ENCODE measurements at places on chromosomes 1 and 21.
A peak's percentile ranks its signal among the peaks of the same experiment; 100 is the strongest.

DNA sequence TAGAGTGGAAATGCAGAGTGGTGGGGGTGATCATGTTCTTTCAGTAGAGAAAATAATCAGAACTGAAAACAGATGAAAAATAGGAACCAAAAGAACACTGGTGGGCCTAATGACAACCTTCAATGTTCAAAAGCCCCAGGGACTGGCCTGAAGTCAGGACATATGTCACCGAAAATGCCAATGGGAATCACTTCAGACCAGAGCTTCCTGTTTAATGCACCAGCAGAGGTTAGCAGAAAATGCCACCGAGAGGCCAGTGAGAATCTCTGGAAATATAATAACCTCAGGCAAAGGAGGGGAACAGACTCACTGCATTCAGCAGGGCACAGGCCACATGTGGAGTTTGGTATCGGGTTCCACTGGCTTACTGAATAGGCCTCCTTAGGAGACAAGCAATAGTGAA is 15.9 kb upstream of the CD58 start:
- DNase-seq, result no peak

- no peak for DNase-seq
These were observed 1.8 kb upstream of the PRXL2B start for GRCh38 chr1:2584686-2585317.

DNA sequence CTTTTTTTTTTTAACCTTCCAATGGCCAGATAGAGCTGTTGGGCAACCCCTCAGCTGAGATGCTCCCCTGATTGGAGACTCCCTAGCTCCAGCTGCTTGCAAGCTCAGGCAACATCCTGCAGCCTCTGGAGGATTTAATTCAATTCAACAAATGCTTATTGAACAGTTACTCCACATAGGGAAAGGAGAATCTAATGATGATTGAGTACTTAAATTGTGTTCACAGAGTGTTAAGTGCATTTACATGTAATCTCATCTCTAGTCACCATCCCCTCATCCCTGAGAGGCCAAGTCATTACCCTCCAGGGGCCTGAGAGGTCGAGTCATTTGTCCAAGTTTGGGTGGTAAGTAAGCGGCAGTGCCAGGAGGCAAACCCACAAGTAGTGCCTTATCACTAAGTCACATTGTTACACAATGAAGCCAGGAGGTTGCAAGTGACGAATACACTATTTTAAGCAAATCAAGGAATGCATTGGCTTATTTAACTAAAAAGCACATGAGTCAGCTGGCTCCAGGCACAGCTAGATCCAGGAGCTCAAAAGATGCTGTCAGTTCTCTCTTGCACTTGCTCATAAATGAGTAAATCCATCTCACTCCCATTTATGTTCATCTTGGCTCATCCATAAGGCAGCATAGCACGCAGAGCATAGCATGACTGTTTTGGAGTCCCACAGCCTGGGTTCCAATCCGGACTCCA is 64.3 kb downstream of the OPTC start:
- no peak for DNase-seq

GRCh38 chr1:76729142-76729541 is 138.1 kb upstream of the ST6GALNAC5 start:
- no peak for DNase-seq

- DNase-seq, result no peak
These were observed 10.1 kb upstream of the GUCA2B start for GRCh38 chr1:42142894-42143675.

DNA sequence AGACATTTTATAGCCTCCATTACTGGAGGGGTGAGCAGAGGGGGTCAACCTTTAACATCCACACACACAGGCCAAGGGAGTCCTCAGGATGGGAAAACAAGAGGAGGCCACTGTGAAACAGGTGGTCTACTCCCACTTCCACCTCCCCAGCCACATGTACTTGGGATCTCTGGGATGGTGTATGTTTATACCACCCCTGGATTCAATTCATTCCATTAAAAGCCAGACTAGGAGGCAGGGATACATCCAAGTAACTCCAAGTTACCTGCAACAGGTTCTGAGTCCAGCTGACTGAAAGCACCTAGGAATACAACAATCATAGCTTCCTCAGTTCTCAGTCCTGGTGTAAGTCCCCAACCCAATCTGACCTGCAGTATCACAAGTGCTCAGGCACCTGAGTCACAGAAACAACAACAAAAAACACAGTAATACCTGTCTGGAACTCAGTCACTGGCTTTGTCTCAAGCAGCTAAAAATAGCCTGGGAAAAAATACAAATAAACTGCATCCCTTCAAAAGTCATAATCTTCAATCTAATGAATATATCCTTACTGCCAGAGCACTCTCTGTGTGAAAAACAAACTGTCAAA is 9.8 kb downstream of the ERI3 start:
- DNase-seq, result no peak

GRCh38 chr1:18606443-18607288 is 24.0 kb upstream of the PAX7 start:
- DNase-seq, result no peak

DNA sequence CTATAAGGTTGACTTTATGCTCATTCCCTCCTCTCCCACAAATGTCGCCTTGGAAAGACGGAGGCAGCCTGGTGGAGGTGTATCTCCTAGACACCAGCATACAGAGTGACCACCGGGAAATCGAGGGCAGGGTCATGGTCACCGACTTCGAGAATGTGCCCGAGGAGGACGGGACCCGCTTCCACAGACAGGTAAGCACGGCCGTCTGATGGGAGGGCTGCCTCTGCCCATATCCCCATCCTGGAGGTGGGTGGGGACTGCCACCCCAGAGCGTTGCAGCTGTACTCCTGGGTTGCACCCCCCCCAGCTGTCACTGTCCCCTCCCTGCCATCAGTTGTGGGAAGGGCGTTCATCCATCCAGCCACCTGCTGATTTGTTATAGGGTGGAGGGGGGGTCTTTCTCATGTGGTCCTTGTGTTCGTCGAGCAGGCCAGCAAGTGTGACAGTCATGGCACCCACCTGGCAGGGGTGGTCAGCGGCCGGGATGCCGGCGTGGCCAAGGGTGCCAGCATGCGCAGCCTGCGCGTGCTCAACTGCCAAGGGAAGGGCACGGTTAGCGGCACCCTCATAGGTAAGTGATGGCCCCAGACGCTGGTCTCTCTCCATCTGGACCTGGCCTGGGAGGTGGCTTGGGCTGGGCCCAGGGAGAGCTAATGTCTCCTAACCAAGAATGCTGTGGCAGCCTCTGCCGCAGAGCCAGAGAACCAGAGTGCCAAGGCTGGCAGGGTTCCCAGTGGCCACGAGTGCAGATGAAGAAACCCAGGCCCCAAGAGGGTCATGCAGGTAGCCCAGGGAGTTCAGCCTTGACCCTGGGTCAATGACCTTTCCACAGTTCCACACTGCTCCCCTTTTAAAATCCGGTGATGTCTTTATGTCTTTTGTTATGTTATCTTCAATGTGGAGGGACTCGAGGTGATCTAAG is 13.1 kb downstream of the PCSK9 start:
- DNase-seq, result no peak

DNA sequence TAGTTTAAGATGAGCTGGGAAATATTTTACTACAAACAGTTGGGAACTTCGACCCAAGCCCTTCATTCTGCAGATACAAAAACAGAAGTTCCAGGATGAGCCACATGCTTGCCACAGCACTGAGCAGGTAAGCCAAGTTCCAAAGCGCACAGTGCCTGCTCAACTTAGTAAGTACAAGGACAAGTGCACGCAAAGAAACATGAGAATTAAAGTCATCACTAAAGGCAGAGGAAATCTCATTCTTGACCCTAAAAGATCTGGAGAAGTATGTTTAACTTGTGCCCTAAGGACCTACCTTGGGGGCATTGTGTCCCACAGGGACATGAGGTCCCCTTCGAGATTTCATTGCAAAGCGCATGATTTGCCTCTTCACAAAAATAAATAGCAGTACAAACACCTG is 1.2 kb upstream of the UBAP2L start:
- no peak for DNase-seq

DNA sequence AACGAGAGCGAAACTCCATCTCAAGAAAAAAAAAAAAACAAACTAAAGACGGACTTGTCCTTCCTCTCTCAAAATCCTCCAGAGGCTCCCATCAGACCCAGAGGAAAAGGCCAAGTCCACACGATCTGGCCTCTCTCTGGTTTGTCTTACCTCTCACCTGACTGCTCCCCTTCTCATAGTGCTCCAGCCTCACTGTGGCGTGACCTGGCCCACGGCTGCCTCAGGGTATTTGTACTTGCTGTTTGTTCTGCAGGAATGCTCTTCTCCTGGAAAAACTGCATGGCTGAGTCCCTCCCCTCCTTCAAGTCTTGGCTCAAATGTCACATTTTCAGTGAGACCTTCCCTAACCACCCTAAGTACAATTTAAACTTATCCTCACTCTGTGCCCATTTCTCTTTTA is 8.0 kb upstream of the BRWD1 start:
- DNase-seq, result no peak

GRCh38 chr1:64499011-64499410 is 29.1 kb downstream of the CACHD1 start:
- DNase-seq, result no peak

- DNase-seq, result no peak
These were observed 4.8 kb upstream of the SRP9 start for GRCh38 chr1:225772848-225773247.

DNA sequence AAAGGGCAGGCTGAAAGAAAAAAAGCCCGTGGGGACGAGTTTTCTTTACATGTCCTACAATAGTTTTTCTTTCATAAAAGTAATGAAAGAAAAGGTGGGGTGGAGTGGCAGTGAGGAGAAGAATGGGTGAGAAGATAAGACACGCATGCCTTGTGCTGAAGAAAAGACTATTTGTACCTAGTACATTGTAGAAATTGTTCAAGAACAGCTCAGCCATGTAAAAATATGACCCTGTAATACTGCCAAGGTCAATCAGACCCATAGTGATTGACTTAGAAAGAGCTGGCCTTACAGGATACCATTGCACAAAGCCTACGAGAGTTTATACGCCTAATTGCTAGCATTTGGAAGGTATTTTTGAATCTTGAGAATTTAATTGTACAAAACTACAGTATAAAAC is 126.0 kb upstream of the NRIP1 start:
- DNase-seq, result no peak

GRCh38 chr1:116988908-116989307 is 12.7 kb upstream of the CD101 start:
- DNase-seq, result no peak

DNA sequence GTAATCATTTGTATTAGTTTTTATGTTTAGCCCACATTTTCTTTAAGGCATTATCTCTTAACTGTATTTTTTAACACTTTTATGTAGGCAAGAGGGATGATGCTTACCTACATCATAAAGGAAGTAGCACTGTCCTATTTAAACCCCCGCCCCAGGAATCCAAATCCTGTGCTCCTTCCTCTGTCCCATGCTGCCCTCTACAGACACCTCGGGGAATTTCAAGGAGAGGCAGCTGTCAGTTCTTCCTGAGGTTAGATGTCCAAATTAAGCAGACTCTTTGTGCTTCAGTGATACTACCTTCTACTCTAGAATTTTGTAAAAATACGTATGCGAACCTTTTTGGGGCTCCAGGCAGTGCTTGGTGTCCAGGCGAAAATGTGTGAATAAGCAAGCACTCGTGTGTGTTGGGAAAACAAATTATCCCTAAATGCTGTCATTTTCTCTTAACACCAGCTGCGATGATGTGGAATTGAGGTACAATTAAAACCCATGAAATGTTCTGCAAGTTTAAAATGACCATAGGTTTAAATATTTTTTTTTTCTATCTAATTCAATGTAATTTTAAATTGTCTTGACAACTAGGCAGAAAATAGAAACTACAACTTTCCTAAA is 19.2 kb downstream of the CRCT1 start:
- no peak for DNase-seq

DNA sequence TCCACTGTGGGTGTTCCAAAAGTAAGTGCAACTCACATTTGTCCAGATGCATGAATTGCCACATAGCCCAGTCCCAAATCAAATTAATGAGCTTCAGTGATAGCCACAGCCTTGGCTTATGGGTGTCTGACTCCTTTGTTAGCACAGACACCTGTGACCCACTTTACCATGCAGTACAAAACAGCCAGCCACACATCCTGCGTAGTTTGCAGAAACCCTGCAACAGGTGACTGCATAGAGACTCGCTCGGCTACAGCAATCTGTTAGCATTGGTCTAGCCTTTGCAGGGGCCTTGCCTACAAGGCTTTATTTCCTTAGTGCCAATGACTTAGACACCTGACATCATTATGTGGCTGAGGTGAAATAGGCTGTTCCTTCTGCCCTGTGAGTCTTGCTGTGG is 135.5 kb downstream of the CSMD2 start:
- no peak for DNase-seq

DNA sequence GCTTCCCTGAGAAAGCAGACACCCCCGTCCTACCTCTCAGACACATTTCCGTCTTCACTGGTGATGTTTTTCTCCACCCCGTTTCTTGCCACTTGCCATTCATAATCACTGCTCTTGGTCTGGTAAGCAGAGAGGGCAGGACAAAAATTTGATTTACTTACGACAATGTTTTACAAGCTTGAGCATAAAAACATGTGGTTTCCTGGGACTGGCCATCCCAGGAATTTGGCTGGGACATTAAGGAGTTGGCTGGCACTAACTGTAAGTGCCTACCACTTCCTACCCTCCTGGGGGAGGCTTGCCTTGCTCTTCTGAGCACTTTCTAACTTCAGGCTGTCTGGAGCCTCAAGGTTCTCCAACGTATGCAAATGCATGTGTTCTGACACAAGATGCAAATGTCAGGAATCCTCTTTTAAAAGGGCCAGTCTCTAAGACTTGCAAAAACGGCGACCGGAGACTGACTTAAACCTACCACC is 24.2 kb downstream of the ZBTB18 start:
- DNase-seq, result no peak

DNA sequence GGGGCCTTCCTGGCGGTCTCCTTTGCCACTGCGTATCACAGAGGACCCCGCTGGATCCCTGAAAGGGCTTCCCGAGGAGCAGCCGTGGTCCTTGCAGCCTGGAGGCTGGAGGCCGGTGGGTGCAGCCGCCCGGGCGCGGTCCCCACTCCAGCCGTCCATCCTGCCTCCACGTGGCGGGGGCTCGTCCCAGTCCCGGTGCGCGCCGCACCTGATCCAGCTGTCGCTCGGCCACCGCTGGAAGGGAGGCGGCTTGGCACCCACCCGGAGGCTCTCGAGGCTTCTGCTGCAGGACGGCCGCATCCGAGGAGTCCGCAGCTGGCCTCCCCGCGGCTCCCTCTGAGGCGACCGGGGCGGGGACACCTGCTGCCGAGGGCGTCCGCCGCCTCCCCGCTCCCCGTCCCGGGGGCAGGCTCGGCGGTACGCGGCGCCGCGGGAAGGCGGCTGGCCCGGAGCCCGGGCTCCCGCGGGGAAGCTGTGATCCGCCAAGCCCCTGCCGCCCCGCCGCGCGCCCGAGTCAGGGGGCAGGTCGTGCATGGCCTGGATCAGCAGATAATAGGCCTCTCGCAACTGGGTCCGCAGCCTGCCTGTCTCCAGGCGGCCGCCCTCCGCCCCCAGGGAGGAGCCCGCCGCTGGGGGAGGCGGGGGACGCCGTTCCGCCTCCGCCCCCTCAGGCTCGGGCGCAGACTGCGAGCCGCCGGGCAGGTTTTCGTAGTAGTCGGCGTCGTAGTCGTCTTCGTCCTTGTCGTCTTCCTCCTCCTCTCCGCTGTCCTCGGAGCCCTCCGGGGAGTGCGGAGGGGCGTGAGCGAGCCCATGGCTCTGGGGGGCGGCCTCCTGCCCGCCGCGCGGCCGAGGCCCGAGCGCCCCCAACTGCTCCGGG is at the start of gene SYDE2:
Gene SYDE2, minus strand, starts transcription at position 554 of the 877 bp plus-strand sequence. Its CDS starts 20 bp downstream, at position 534.
- peak; percentile 87 for DNase-seq
